ENCODE measurements at places on chromosomes 12 and 14.
A peak's percentile ranks its signal among the peaks of the same experiment; 100 is the strongest.

DNA sequence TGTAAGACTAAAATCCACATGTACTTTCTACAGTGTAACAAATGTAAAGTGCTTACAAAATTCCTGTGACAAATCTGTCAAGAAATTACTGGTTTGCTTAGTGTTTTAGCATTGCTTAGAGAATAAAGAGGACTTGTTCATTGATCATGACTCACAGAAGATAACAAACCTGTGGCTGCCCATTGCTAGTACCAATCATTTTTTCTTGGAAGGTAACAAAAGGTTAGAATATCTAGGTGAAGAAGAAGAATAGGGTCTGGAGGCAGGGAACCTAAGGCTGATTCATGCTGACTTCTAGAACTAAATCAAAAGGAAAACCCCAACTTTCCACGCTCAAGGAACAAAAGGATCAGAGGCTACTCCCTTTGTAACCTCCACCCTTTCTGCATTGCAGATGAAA lies 232.7 kb upstream of the ABCD2 start:
- no peak for DNase-seq

- no peak for DNase-seq
Observed at GRCh38 chr12:94427501-94428381, 31.9 kb downstream of the CEP83 start.

DNA sequence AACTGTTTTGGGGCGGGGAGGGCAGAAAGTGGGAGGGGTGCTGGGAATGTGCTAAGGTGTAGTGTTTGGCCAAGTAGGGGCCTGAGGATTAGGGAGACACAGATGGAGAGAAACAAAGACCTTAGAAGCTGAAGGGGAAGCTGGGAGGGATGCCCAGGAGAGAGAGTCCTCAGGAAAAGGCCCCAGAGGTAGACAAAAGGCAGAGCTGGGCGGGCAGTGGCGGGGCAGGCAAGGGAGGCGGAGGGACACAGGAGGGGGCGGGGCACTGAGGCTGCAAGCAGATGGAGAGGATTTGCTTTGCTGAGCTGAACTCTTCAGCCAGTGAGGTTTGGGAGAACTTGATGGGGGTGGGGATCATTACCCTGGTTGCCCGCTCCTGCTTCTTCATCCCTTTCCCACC lies 2.8 kb downstream of the PTMS start:
- DNase-seq, result no peak

- DNase-seq, result peak; percentile 76
Observed at GRCh38 chr12:10722905-10723746, at the start of gene YBX3. TSS of gene YBX3 (minus strand) at chr12:10723323. CDS start at chr12:10723111, 212 bp downstream.

DNA sequence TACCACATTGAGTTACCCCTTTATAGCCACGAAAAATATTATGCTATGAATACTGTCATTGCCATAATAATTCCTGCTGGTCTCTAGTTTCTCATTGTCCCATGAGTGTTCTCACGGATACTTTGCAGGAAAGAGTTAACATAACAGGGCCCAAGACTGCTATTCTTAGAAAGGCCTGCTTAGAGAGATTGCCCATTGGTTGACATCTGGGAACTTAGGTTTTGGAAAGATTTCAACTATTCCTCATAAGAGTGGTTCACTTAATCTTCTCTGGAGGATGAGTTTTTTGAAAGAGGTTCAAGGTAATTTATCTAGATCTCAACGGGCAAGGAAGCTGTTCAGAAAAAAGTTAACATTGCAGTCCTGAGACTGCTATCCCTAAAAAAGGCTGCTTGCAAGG lies 18.4 kb upstream of the PRPF39 start:
- DNase-seq, result no peak
